Stimulated activated CD8-positive, alpha-beta memory T cell treated with anti-CD3 and anti-CD28 coated beads, Interleukin-2, amount 100 ng/mL, for 1 hour (primary cell): ENCODE measurements at places on chromosomes 2 and 18.

- no peak for DNase-seq
Observed at GRCh38 chr2:224181534-224182155, 142.6 kb upstream of the SERPINE2 start.

DNA sequence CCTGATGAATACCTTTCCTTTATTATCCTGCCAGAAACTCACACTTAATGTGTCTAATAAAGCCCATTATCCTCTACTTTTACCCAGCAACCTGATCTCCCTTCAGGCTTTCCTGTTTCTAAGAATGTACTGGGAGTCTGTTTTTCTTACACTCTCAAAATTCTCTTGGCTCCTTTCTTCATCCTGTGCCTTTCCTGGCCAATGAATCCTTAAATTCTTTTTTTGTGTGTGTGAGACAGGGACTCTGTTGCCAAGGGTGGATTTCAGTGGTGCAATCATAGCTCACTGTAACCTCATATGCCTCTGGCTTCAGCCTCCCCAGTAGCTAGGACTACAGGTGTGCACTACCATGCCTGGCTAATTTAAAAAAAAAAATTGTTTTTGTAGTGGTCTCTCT lies 72.7 kb downstream of the MAP2 start:
- no peak for DNase-seq

GRCh38 chr2:134244086-134244485 lies 9.8 kb upstream of the MGAT5 start:
- DNase-seq: no peak

- no peak for DNase-seq
Observed at GRCh38 chr2:97932975-97933662, 62.6 kb downstream of the TMEM131 start.

DNA sequence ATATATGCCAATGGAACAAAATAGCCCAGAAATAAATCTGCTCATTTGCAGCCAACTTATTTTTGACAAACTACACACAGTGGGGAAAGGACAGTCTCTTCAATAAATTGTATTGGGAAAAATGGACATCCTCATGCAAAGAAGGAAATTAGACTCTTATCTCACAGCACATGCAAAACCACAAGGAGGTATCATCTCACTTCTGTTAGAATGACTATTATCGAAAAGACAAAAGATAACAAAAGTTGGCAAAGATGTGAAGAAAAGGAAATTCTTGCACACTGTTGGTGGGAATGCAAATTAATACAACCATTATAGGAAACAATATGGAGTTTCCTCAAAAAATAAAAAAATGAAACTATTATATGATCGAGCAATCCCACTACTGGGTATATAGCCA lies 16.3 kb upstream of the WDR75 start:
- DNase-seq: no peak

DNA sequence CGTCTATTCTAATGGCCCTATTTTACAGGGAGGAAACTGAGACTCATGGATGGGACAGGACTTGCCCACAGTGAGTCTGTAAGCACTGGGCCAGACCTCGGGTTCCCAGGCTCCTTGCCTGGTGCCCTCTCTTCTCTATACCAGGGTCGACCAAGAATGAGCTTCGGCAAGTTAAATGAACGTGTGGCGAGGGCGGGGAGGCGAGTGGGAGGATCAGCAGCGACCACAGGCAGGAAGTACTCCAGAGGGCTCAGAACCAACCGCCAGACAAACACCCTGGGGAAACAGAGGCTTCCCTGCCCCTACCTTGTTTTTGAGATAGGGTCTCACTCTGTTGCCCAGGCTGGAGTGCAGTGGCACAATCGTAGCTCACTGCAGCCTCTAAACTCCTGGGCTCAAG lies 177.7 kb upstream of the SMAD2 start:
- no peak for DNase-seq

DNA sequence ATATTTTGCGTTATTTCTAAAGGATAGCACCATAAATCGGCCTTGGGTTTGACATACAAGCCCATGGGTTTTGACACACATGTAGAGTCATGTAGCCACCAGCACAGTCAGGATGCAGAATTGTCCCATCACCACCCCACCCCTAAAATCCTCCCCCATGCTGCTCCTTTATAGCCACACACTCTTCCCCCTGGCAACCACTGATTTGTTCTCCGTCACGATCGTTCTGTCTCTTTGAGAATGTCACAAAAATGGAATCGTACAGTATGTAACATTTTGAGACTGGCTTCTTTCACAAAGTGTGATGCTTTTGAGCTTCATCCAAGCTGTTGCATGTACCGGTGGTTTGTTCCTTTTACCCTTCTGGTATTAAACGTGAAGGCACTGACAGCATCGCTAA lies 39.1 kb downstream of the CRACDL start:
- DNase-seq: no peak

- DNase-seq: no peak
Observed at GRCh38 chr2:187442378-187442777, 5.7 kb downstream of the CALCRL start.

DNA sequence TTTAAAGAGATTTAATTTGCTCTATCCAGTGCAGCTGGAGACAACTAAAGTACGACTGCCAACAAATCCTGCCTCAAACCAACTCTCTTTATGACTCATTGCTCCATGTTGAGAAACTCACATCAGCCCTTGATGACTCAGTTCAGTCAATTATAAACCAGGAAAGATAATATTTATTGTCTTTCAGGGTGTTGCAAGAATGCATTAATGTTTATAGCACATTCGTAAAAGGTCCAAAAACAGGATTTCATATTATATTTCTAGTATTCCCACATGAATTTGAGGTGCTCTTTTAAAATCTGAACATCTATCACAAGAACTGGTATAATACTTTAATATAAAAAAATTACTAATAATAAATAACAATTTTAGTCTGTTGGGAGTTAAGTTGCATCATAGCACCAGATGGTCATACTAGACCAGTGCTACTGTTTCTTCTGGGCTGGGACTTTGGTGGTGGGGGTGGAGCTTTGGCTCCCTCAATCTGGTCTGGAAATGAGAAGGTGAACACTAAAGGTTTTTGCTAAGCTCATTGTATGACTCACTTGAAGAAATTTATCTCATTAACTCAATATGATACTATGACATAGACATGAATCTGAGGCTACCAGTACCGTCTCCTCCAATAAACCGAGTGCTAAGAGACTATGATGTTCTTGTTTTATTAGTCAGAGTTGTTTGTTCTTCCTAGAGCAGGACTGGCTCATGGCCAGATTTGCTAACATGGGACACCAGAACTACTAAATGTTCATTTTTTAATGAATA lies 26.6 kb upstream of the MAP3K20 start:
- no peak for DNase-seq

- no peak for DNase-seq
Observed at GRCh38 chr2:10668402-10669012, 21.3 kb downstream of the NOL10 start.

DNA sequence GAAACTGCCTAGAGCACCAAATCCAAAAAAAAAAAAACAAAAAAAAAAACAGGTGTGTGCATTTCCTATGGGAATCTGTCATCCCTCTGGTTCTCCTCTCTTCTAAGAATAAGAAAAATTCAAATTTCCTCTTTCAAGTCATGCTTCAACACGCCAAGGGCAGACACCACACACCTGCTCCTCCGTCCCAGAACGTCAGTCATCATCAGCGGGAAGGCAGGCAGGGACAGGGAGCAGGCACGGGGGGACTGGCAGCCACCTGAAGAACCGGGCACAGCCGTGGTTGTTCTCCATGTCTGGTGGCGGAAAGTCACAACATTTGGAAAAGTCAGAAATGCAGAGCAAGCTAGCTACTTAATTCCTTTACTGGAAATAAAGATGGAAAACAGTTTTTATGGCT lies 214.8 kb downstream of the IKZF2 start:
- DNase-seq: no peak

DNA sequence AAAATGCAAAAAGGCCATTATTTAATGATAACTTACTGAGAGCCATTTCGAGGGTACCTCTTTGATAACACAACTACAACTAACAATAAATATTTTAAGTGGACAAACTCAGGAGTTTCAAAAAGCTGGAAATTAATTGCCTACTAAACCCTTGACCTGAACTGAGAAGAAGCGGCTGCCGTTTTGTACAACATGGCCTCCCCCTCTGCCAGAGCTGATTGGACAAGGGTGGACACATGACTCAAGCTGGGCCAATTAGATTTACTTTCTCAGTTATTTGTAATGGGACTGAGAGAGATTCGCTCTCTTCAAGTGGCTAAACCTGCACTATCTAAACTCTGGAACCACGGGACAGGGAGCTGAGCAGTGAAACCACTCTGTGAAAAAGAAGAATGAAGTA lies 135.9 kb upstream of the SERPINE2 start:
- no peak for DNase-seq
